ENCODE measurements at places on chromosomes 5 and 9.

GRCh38 chr9:71001780-71002386 lies 119.5 kb downstream of the TRPM3 start:
- peak; percentile 48 for DNase-seq

DNA sequence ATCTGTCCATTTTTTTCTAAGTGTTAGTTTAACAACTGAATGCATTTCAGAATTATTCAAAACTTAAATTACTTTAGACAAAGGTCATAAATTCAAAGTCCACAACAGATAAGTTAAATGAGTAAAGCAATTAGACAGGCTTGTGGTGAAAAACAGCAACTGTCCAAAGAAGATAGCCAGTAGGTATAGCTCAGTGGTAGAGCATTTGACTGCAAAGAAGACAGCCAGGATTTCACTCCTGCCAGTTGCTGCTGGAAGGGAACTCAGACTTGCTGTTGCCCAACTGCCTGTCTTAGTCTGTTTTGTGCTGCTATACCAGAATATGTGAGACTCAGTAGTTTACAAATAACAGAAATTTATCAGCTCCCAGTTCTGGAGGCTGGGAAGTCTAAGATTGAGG lies 10.0 kb downstream of the FANCC start:
- no peak for DNase-seq

GRCh38 chr9:14131356-14132088 lies 182.4 kb downstream of the NFIB start:
- DNase-seq = no peak

DNA sequence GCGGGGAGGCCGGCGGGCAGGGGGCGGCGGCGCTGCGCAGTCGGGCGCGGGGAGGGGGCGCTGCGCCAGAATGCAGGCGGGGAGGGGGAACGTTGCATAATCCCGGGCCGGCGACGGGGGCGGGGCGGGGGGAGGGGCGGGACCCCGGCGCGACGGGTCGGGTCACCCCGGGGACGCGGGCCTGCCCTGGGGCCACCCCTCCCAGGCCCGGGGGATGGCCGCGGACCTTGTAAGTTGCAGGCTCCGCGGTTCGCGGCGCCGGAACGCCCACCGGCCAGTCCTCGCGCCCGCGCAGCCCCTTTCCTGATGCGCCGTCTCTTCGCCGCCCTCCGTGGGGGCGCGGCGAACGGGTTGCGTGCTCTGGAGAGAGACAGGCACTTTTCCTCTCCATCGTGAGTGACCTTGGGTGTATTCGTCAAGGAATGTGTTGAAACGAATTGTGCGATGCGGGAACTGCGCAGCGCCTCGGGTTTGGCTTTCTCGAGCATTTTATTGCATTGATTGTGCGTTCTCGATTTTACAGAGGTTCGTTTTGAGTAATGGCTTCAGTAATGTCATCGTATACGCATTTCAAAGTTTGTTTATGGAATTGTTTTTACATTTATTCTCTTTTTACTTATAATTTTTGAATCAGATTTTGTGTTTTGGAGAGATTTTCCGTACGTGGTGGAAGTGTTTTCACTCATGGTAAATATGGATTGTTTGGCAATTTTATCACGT lies 802 bp downstream of the SPIN1 start:
- peak; percentile 57 for DNase-seq

DNA sequence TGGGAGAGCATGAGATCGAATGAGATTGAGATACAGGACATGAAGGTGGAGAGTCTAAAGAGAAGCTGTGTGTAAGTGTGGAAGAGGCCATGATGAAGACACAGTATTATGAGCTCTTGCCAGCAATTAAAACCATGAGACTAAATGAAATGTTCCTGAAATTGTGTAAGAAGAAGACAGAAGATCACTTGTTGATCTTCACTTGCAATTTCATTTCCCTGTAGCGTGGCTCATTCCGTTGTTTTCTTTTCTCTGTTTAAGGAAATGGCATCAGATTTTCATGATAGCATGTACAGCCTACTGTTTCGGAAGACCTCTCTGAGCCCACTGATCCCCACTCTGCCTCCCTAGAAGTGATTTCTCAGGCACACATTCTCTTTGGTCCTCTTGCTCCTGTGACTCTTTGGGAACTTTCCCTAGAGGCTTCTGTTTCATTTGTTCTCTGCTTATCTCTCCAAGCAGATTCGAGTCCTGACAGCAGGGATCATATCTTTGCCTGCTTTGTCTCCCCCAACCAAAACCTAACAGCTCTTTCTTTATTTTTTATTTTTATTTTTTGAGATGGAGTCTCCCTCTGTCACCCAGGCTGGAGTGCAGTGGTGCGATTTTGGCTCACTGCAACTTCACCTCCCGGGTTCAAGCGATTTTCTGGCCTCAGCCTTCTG lies 16.8 kb downstream of the PIP5K1B start:
- no peak for DNase-seq

GRCh38 chr5:161311965-161312364 lies 234.6 kb downstream of the GABRB2 start:
- peak; percentile 48 for DNase-seq

- DNase-seq = no peak
Observed at GRCh38 chr5:139461698-139462097, 845 bp downstream of the ECSCR start.

Measured in GM12865 (cell line).